ENCODE measurements at places on chromosomes 5 and 9.

DNA sequence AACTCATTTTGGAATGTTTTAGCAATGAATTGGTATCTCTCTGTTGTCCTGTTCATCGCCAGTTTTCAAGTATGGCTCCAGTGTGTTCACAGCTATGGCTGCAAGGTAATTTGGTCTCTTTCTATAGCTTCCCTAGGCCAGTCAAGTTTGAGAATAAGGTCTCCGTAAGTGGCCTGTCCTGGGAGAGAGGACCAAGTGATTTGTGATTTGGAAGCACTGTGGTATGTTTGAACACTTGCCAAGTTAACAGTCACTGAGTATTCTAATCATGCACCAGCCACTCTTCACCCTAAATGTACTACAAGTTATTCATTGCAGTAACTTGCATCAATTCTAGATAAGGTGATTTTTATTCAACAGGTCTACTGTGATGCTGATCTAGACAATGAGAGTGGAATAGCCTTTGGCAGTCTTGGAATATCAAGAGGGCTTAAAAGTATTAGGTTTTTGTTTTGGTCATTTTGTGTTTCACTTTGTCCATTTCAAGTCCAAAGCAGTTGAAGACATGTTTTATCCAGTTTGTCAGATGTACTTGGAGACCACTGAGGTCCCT lies 41.1 kb downstream of the G3BP1 start:
- no peak for DNase-seq

DNA sequence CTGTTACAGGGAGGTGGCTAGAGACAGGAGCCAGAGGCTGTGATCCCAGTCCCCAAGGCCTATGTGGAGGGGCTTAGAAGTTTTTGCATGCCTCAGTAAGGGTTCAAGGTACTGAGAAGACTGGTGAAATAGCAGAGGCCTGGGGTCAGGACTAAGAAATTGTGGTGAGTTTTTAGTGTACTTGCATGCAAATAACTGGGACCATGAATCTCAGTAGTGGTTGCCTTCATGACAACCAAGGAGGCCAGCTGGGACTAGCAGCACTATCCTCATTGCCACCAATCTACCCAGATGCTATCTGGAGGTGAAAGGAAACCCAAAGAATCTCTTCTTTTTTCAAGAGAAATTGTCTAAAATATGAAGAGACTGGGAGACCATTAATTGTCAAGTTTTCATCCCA lies 395.1 kb downstream of the CETN3 start:
- no peak for DNase-seq

DNA sequence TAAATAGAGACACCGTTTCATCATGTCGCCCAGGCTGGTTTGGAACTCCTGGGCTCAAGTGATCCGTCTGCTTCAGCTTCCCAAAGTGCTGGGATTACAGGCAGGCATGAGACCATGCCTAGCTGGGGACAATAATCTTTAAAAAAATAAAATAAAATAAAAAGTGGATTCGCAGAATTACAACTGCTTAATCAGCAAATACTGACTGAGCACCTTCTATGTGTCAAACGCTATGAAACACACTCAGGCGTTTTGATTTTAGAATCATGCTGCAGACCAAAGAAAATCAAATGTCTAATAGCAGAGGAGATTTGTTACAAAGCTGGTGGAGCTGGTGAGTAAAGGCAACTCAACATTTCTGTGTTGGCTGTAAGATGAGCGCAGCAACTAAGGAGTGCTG lies 22.7 kb upstream of the SH3RF2 start:
- no peak for DNase-seq

DNA sequence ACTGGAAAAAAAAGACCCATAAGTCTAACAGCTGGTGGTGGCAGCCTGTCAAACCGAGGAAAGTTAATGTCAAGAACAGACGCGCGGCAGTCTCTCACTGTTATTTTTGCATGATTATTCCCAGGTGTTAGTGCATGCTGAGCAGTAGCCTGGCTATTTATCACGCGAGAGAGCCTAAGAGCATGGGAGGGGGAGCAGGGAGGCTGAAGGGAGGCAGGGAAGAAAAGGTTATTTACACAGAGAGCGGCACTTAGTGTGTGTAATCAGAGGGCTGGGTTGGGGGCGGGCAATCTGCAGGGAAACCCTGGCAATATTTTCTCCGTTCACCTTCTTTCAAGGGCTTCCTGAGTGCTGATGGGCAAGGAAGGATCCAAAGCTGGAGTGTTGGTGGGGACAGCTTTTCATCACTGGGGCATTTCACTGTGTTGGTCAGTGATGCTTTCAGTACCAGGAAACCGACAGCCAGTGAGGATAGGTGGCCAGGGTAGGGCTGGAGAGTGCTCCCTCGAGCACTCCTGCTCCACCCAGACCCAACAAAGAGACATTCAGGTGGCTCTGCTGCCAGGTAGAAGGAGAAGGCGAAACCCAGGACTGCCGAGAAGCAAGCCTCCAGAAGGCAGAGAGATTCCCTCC lies 39.6 kb downstream of the ZNF608 start:
- no peak for DNase-seq

- DNase-seq: no peak
These were observed 269.4 kb upstream of the PANK3 start for GRCh38 chr5:168848569-168848968.

DNA sequence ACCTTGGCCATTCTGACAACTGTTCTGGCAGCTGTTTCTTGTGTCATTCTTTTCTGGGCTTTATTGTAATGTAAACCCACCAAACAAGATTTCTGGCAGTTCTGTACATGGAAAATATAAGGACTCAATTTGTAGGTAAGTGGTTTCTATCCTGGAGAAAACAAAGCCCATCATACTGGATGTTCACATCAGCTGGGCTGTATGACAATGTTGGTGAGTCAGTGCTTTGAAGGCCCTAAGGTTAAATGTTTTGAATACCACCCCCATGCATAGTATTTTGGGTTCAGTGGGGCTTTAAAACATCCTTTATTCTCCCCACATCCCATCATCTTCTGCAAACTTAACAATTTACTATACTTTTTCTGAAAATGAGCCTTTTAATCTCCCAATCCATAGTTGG lies 52.5 kb downstream of the SH3GL2 start:
- DNase-seq: no peak

DNA sequence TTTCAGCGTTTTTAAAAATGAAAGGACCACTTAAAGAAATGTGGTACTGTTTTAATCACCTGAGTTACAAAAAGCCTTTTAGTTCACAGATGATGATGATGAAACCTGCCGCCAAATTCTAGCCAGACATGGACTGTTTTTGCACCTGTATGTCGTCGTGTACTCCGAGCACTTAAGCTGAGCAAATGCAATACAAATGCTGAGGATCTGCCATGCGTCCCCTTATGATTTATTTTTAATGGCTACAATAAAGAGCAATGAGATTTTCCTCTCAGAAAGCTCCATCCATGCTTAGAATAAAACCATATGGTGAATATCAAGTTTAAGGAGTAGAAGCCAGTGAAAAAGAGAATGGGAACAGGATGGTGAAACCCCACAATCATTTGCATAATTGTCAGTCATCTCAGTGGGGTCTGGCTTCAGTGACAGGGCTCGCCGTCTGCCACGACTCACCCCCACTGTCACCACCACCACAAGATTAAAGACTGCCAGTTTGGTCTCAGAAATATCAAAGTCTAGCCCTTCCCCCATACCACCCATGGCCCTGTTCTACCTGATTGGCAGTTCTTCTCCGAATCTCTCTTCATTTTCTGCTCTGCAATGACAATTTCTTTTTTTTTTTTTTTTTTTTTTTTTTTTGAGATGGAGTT lies 159.9 kb downstream of the GOLPH3 start:
- no peak for DNase-seq

DNA sequence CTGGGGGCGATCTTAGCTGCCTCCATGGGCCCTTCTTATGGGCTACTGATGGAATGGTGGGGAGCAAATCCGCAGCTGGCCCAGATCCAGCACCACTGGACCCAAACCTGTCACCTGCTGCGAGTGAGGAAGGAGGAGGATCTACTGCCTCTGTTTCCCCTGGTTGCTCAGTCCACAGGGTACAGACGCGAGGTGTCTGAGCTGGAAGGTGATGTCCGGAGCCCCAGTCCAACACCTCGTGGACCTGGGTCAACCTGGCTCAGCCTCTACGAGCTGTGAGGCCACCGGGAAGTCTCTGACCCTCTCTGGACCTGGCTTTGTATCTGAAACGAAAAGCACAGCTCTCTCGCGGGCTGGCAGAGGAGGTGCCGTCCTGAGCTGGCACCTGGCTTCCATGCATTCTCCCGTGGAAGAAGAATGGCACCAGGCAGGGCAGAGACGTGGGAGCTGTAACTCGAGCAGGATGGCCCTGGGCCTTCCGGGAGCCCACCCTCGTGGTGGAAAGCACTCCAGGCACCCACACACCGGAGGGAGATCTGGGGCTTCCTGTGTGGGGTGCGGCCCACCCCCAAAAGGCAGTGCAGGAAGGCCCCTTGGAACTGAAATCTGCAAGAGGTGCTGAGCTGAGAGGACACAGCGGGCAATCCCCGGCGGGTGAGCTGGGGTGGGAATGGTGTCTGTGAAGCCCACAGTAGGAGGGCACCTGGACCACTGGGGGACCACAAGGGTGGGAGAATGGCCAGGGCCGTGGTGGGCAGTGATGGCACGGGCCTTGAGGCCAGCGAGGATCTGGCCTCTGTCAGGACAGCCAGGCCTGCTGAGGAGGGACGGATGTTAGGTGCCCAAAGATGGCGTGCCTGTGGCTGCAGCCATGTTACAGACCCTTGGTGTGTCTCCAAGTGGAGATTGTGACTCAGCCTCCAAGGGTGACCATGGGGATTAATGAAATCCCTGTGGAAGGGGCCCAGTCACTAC lies 133.4 kb downstream of the OLFM1 start:
- no peak for DNase-seq

DNA sequence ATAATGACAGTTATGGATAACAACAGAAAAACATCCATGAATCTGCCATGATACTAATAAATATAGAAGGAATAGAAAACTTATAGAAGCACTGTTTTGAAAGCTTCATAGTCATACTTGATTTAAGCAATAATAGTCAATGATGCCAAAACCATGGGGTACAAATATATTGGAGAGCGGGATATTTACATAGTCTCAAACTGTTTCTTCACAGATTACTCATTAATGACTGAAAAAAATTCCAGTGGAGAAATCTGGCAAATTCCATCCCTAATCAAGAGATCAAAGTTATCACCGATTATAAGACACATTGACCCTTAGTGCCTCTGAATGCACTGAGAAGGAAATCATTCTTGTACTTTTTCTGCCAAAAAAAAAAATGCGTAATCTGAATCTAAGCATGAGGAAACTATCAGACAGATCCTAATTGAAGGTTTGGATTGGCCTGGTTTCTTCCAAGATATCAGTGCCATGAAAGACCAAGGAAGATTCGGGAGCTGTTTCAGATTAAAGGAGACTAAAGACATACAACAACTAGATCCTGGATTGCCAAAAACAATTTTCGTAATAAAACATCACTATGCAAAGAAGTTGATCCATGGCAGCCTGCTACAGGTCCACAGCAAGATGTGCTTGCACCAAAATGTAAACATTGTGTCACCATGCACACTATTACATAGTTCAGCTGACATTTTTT lies 106.2 kb downstream of the GOLPH3 start:
- DNase-seq: no peak

- DNase-seq: no peak
These were observed 41.3 kb downstream of the PFDN1 start for GRCh38 chr5:140261403-140262171.

GRCh38 chr9:76905791-76906646 lies at the start of gene PRUNE2:
Gene PRUNE2, minus strand, starts transcription at chr9:76906114. Its CDS starts 151 bp downstream, at chr9:76905963.
- DNase-seq: peak; percentile 73

- DNase-seq: no peak
These were observed 23.7 kb upstream of the SPZ1 start for GRCh38 chr5:80296121-80296520.

GRCh38 chr9:93904649-93905472 lies 50.3 kb downstream of the BARX1 start:
- DNase-seq: no peak

- DNase-seq: no peak
These were observed 2308.8 kb upstream of the ACO1 start for GRCh38 chr9:30075451-30076199.

- no peak for DNase-seq
These were observed 58.3 kb upstream of the PLPP6 start for GRCh38 chr9:4603830-4604229.

- DNase-seq: no peak
These were observed 23.5 kb upstream of the SNX2 start for GRCh38 chr5:122751293-122751782.

DNA sequence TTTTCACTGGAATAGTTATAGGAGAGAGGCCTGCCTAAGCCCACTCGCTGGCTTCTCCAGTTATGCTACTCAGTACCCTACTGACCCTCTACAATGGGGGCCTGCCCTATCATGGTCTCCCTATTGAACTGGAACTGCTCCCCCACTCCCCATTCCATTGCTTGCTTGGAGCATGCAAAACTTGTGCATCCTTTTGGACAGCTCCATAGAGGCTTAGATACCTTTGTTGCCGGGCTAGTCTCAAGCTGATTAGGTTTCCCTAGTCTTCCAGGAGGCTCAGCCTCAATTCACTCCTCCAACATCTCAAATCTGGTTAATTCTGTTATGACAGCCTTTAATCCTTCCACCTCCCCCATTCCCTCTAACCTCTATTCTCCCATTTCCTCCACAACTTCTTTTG lies 39.9 kb downstream of the KIF24 start:
- DNase-seq: no peak

- no peak for DNase-seq
These were observed 331.2 kb downstream of the NR2F1-AS1 start for GRCh38 chr5:93249651-93250289.

DNA sequence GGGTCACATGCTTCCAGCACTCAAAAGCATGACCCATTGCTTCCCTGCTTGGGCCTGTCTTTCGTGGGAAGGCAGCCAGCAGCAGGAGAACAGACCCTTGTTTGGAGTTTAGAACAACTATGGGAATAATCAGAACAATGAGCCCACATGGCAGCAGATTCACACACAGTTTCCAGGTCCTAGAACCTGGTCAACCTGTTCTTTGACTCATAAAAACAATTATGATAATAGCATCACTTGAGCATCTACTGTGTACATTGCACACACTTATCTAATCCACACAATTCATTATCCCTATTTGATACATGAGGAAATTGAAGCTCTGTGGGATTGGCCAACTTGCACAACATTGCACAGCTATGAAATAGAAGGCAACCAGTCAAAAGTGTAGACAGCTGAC lies 41.7 kb downstream of the KLF4 start:
- DNase-seq: no peak

DNA sequence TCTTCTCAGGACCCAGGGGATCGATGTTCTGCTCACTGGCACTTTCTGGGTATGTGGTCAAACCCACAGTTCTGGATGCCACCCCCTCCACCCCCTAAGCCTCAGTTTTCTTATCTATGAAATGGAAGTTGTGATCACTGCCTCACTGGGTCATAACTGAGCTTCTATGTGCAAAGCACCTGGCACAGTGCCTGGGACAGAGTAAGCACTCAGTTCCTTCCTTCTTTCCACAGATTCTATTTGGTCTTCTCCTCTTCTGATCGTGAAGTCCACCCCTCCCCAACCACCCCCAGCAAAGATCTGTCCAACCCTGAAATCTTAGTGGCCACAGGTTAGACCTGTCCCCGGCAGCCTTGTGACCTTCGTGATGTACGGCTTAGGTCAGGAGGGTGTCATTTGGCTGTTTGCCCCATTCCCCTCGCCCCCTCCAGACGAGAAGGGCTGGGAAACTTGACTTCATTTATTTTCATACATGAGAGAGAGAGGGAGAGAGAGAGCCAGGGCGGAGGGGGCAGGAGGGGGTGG lies 181.4 kb downstream of the FGF18 start:
- no peak for DNase-seq

- no peak for DNase-seq
These were observed 17.9 kb downstream of the CCDC171 start for GRCh38 chr9:15570769-15571168.
